H7 (cell line): ENCODE measurements at places on chromosomes 1 and 21.
A peak's percentile ranks its signal among the peaks of the same experiment; 100 is the strongest.

GRCh38 chr1:16207318-16208269, 4.9 kb downstream of the ARHGEF19 start:
- peak; percentile 68 for DNase-seq

DNA sequence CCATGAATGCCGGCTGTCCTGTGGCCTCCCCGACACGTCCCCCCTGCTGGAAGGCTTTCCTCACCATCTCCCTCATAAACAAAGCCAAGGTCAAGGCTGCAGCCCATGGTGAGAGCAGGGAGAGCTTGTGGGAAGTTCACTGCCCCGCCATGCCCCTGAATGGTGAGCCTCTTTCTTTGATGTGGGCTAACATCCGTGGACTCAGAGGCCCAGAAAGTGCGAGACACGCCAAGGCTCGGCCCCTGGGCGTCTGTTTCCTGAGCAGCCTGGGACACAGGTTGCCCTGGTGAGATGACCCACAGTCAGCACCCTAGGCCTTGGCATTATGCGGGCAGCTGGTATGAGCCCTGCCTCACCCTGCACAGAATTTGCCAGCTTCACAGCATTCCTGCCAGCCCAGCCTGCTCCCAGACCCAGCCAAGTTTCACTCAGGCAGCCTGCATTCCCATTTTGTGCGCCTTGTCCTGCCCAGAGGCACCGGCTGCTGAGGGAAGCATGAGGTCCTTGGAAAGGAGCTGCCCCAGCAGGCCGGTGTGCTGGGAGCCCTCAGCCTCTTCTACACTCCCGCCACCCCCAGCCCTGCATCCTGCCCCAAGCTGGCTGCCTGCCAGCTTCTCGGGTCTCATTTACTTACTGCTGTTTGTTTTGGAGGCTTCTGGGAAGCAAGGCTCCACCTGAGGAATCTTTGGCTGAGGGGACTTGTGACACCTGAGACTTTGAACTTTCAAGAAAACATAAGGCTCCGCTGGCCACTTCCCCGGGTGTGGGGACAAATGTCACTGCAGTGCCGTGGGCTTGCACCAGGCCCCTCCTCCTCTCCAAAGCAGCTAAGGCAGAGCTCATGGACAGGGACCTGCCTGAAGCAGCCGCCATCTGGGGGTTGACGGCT, 31.9 kb downstream of the NEK2 start:
- DNase-seq = no peak

GRCh38 chr1:76835203-76835602, 32.1 kb upstream of the ST6GALNAC5 start:
- DNase-seq = no peak

GRCh38 chr1:100415498-100415778, 63.1 kb downstream of the CDC14A start:
- DNase-seq = no peak

- DNase-seq = no peak
Observed at GRCh38 chr1:6891781-6892579, 106.7 kb downstream of the CAMTA1 start.

DNA sequence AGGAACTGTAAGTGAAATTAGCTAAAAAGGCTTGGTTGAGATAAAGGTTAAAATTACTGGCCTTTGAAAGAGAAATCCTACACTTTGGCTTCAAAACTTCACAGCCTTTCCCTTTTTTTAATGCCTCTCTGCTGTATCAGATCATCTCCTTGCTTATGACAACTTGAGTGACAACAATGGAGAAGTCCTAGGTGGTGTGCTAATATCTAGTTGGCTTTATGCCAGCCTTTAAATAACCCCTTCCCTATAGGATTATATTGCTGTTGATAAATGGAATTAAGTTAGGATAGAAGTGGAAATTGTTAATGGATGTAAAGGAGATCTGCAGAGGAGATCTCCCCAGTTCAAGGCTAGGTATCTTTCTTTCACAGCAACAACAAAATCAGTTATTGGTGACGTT, 130.2 kb upstream of the ATP1B1 start:
- DNase-seq = no peak

DNA sequence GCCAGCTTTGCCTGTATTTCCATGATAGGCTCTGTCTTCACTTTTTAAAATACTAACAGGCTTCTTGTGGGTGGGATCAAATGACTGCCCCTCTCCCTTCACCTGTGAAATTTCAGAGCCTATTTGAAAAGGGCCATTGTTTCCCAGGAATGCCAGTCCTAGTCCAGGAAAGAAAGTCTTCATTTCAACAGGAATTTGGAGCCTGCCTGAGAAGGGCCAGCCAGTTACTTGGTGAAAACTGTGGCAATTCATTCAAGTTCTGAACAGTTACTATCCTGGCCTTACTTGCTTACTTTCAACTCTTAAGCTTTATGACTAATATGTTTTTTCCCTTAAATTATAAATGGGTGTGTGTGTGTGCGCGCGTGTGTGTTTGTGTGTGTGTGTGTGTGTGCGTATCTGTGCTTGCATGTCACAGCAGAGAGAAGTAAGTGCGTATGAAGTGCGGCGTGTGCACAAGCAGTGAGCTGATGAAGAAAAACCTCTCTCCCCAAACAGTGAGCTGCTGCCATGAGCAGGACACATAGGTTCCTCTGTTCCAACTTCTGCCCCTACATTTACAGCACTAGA, 67.5 kb upstream of the RNPC3 start:
- DNase-seq = peak; percentile 1

DNA sequence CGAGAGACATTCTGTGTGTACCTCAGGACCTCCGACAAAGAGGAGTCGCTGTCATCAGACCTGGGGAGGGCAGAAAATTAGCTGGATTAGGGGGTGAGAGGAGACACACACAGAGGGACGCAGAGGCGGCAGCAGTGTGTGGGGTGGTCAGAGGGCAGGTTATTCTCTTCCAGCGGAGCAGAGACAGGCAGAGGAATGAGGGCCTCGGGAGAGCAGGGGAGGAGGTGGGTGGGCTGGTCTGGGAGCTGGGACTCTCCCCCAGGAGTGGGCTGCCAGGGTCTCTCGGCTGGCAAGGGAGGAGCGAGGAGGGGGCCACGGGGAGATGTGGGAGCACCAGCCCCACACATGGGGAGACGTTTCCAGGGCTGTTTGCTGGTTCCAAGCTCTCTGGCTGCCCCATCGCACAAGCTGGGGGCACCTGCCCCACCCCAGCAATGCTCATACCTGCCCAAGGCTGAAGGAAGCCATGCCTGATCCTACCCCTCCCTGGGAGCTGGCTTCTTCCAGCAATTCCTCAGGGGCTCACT, 40.4 kb downstream of the KIF21B start:
- no peak for DNase-seq

- no peak for DNase-seq
Observed at GRCh38 chr1:186894415-186894814, 65.7 kb downstream of the PLA2G4A start.

DNA sequence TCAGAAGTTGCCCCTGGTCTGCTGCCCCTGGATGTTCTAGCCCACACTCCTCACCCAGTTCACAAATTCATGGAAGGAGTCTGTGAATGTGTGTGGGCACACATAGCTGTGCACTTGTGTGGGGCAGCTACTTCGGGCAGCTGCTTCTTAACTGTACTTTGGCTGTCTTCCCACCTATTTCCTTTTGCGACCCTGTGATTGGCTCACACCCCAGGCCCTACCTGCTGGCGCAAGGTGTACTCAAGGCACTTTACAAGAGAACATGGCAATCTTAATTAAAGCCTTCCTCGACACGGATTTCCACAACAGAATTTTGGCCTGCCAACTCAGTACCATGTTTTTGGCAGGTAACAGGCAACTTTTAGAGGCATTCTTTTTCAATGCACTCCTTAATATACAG, 86.5 kb upstream of the CTTNBP2NL start:
- DNase-seq = no peak

GRCh38 chr1:203690730-203691129, 64.1 kb downstream of the ATP2B4 start:
- peak; percentile 48 for DNase-seq

DNA sequence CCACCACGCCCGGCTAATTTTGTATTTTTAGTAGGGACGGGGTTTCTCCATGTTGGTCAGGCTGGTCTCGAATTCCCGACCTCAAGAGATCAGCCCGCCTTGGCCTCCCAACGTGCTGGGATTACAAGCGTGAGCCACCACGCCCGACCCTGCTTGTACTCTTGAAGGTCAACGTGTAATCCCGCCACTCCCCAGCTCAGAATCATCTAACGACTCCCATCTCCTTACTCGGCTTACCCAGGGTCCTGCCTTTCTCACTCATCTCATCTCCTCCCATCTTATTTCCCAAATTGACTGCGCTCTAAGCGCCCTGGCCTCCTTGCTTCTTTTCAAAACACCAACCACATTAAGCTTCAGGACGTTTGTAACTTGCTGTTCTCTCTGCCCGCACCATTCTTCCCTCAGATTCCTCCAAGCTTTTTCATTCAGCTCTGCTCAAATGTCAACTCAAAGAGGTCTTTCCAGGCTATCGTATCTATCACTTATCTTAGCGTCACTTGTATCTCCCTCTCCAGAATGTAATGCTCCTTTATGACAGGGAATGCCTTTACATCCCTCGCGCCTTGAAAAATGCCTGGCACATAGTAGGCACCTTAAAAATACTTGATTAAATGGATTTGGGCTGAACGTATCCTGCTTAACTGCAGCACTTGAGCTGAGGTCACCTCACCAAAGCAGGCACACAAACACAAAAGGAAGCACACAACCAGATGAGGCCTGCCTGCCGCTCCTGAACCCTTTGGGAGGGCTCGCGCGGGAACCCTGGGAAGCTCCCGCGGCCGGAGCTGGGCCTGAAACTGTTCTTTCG, 1.4 kb upstream of the USP1 start:
- peak; percentile 15 for DNase-seq

GRCh38 chr1:2543543-2544092, 12.6 kb upstream of the TNFRSF14 start:
- DNase-seq = peak; percentile 79

DNA sequence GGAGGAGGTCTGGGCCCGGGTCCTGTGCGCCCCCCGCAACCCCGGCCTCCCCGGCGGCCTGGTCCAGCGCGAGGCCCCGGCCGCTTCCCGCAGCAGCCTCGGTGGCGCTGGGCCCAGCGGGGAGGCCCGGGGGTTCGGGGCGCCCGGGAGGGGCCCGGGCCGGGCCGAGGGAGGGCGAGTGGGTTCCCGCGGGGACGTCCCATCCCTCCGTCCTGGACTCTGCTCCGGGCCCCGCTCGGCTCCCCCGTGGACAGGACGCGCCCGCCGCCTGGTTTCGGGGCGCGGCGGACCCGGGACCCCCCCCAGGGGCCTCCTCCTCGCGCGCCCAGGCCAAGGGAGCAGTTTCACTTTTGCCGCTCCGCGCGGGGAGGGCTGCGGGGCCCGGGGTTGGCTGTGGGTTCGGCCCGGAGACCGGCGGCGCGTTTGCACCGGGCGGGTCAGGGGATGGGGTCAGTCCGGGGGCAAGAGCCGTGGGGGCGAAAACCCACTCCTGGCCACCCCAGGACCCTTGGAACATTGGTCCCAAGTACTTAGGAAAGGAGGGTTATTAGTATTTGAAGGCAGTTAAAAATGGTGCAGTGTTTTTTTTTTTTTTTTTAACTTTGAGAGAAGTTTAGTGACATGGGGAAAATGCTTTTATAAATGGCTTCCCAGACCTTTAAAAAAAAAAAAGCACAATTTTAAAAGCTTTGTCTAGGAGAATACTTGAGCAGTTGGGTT, 677 bp downstream of the AGPAT3 start:
- peak; percentile 89 for DNase-seq

- DNase-seq = no peak
Observed at GRCh38 chr1:66074147-66074546, 281.5 kb downstream of the PDE4B start.

DNA sequence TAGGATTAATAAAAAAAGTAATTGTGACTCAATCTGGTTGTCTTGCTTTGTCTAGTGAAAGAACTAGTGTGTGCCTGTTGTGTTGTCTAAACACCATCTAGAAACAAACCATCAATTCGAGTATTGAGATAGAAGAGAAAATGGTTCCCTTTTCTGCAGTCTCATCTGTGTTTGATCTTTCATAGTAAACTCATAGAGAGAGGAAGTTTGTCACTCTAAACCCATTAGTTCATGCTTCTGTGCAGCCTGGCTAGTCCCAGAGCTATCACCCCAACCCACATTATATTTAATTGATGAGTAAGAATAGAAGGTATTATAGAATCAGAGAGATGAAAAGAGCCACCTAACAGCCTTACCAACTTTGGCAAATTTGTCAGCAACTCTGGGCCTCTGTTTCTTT, 99.5 kb downstream of the TGFB2 start:
- DNase-seq = no peak

DNA sequence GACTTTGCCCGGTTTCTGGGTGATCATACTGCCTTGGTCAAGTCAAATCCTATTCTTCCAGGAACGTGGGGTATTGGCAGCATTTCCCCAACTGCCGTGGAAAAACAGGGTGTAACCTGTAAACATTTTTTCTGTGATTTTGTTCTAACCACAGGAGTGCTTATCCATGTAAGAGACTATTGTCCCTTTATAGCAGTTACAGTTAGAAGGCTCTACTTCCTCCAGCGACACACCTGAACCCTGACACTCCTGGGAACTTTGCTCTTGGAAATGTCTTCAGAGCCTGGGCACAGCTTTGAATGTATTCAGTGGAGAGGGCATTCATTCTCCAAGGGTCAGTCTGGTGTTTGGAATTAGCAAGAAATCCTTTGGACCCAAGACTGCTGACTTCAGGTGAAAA, 26.4 kb upstream of the ARHGEF10L start:
- no peak for DNase-seq

GRCh38 chr1:25616987-25617624, 515 bp downstream of the MAN1C1 start:
- peak; percentile 79 for DNase-seq

GRCh38 chr1:57494530-57495079, 70.7 kb upstream of the DAB1 start:
- no peak for DNase-seq

- DNase-seq = no peak
Observed at GRCh38 chr1:182688436-182689205, 4.2 kb upstream of the RGS8 start.

- no peak for DNase-seq
Observed at GRCh38 chr1:208381481-208381880, 137.3 kb upstream of the PLXNA2 start.

DNA sequence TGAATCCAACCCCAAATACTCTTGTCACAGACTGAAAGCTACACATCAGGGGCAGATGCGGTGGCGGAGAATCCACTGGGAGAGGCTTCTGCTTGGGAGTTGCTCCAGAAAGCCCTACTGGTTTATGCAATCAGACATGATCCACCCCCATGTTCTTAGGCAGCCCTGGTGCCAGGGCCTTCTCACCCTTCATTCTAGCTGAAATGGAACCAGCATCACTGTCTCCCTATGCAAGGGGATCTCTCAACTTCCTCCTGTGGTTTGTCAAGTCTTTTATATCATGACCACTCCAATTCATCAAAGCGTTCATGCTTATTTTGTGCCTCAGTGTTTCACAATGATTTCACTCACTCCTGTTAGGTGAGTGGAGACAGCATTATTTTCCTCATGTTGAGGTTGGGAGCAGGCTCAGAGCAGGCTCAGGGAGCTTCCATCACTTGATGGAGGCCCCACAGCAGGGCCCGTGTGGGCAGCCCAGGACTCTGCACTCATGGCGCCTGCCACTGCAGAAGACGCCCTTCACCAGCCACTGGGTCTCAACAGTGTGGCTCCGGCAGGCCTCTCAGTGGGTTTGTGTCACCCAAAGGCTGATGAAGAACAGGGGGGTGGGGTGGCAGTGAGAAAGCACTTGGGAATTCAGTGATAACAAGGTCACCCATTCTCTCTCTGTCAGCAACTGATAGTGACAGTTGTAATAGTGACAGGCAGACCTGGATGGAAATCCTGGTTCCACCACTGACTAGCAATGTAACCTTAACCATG, 67.1 kb downstream of the CD58 start:
- no peak for DNase-seq
